ENCODE measurements at places on chromosomes 12 and 14. TPM values are rescaled to one million over a fixed set of nuclear protein-coding genes. Genes with fewer than 3 reads are reported as not detected.

TMEM119 gene
- total RNA-seq, result 0.58 TPM

CD9 gene
- total RNA-seq, result 5.8 TPM

DNA sequence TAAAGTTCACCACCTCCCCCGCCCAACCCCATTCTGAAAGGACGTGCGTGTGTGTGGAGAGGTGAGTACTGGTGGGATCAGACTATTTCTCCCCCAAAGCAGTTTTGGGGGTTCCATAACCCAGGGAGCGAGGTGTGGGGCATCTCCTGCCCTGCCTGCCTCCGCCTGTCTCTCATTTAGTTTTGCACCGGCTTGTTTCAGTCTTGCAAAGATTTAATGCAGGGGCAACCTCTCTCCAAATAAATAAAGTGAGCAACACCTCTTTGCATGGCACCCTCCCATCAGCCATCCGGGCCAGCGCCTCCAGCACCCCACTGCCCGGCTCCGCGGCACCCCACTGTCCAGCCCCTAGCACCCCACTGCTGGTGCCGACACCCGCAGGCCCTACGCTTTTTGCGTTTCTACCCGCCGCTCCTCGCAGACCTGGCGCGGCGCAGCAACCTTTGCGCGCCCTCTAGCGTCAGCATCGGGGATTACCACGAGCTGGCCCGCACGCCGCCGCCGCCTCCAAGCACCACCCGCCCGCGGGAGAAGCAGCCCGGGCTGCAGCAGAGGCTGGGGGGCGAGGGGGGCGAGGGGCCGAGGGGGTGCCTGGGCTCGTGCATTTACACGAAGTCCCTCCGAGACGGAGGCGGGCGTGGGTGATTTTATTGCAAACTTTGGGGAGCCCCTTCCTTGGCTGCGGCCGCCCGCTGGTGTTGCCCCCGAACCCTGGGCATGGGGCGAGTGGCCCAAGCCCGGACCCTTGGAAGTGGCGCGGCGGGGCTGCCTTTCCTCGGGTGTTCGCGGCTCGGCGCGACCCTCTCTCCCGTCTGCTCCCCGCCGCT, 55.8 kb upstream of the VRK1 start:
- DNase-seq, result peak; percentile 61

DNA sequence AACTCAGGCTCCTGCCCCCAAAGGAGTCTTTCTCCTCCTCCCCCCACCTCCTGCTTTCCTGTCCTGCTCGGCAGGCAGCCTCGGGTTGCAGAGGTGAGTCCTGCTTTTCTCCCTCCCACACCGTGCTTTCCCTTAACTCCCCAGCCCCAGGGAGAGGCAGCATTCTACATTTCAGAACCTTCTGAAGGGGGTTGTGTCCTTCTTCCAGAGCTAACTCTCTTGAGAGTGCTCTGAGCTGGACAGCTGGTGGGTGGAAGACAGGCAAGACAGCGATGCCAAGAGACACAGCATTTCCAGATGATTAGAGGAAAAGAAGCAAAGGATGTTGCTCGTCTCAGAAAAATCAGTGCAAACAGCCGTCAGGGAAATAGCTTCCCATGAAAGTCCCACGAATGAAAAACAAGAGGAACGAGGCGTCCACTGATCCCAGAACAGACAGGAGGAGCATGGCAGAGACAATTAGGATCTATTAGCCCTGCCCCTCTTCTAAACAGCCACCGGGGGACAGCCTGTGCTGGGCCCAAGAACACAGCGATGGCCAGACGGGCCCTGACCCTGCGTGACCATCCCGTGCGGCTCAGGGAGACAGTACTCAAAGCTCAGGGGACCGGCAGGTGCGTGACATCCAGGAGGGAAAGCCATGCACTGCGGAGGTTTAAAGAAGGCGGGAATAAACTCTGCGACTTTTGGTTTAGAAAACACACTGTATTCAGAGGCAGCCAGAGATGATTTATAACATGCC, 216.5 kb upstream of the RTL1 start:
- no peak for DNase-seq

- no peak for DNase-seq
Measured at GRCh38 chr14:89630101-89630829, 213.2 kb upstream of the FOXN3 start.

- DNase-seq, result no peak
Measured at GRCh38 chr12:19095756-19096480, 33.6 kb upstream of the PLEKHA5 start.

- no peak for DNase-seq
Measured at GRCh38 chr12:123898673-123899072, 74.0 kb downstream of the CCDC92 start.

SPIC gene
- total RNA-seq, result not detected

DNA sequence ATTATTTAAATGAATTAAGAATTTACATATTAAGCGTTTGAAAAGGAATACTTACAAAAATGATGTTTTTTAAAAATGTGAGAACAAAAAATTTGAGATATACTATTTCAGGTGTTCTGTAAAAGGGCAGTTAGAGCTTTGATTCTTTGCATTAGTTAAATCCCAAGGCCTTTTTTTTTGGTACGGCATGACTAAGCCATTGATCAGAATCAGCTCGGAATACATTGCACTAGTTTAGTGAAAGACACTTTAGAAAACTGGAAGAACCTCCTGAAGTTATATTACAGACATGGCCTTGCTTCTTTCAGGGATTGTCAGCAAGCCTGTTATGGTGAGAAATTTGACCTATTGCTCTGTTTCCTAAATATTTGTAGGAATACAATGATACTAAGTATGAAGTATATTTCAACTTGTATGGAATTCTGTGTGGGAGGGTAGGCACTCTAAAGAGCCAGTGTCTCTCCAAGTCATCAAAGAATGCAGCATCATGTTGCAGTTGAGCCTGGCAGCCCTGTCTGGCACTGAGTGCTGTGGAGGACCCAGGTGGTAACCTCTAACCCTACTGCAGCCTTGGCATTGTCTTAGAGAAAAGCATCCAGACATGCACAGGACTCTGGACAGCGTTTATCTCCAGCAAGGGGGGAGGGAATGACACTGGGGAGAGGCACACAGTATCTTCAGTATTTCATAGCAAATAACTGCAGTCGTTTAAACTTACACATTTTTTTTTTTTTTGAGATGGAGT, 1.5 kb downstream of the KLC1 start:
- DNase-seq, result no peak

SLC6A13 gene
- total RNA-seq, result 0.75 TPM

DNA sequence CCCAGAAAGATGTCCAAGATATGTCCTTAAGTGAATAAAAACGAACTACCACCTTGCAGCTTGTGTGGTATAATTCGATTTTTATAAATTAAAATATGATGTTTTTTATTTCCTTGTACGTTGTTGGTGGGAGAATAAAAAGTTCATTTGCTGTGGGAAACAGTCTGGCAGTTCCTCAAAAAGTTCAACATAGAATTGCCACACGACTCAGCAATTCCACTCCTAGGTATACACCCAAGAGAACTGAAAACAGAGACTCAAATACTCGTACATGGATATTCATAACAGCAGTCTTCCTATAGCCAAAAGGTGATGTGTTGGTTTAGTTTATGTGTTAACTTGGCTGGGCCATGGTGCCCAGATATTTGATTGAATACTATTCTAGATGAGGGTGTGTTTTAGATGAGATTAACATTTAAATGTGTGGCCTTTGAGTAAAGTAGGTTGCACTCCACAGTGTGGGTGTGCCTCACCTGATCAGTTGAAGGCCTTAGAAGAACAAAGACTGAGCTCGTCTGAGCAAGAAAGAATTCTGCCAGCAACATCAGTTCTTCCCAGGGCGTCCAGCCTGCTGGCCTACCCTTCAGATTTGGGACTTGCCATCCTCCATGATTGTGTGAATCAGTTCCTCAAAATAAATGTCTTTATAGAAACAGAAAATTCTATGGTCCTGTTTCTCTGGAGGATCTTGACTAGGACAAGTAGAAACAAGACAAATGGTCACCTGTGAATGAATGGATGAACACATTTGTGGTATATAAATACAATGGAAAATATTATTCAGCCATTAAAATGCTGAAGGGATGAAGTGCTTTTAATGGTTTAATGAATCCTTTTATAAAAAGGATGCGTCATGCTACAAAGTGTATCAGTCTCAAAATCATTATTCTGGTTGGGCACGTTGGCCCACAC, 5.1 kb upstream of the DENR start:
- no peak for DNase-seq

GRCh38 chr12:46237371-46238045, 31.3 kb downstream of the SLC38A1 start:
- no peak for DNase-seq

DNA sequence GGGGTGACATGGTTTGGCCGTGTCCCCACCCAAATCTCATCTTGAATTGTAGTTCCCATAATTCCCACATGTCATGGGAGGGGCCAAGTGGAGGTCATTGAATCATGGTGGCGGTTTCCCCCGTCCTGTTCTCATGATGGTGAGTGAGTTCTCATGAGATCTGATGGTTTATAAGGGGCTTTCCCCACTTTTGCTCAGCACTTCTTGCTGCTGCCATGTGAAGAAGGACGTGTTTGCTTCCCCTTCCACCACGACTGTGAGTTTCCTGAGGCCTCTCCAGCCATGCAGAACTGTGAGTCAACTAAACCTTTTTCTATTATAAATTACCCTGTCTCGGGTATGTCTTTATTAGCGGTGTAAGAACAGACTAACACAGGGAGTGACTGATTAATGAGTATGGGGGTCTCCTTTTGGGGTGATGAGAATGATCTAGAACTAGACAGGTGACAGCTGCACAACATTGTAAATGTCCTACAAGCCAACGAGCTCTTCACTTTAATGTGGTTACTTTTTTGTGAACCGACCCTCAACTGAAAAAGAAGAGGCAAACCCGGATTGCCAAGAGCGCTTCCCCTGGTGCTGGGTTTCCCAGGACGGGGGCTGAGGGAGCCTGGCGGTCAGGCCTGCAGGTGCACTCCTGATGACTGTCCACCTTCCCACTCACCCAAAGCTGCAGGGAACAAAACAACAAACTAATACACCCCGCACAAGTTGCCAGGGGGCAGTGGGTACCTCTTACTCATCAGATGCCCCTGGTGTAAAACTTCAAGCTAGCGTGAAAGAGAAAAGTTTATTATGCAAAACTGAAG, 90.1 kb downstream of the NCOR2 start:
- no peak for DNase-seq

DNA sequence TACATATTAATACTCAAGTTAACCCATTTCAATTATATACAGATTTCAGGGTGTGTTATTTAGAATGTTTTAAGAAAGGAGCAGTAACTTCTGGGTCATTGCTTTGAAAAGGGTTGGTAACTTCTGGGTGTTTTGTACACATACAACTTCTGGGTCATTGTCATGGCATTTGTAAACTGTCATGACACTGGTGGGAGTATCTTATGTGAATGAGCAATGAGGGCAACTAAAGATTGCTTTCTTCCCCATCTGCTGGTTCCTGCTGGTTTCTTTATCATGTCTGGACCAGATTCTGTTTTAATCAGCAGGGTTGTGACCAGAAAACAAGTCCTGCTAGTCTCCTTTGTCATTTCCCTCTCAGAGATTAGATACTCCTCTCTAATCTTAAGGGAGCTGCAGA, 713.3 kb downstream of the LRFN5 start:
- DNase-seq, result no peak

GRCh38 chr14:75649773-75650172, 10.9 kb downstream of the ERG28 start:
- no peak for DNase-seq

- DNase-seq, result no peak
Measured at GRCh38 chr14:65195042-65195719, 92.9 kb upstream of the MAX start.

- no peak for DNase-seq
Measured at GRCh38 chr14:39265033-39265432, 31.3 kb downstream of the MIA2 start.

DNA sequence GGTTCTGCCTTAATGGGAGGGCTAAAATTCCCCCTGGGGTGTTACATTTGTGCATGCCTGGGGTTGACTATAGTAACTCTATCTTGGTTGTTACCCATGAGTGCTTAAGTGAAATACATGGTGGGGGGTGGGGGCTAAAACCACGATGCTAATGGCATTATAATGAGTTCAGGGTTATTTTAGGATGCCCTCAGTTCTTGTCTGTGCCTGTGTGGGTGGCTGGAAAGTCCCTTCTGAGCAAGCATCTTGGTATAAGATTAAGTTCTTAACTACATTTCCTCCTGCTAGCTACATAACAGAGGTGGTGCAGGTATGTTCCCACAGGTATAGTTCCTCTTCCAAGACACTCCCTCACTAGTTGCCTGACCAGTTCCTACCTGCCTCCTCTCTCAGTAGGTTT, 822.3 kb downstream of the LRFN5 start:
- no peak for DNase-seq

- DNase-seq, result no peak
Measured at GRCh38 chr12:75759842-75760572, 248.6 kb upstream of the KRR1 start.

GRCh38 chr12:53218551-53219291, 11.7 kb upstream of the ITGB7 start:
- no peak for DNase-seq

SIX6 gene
- total RNA-seq, result not detected

All from CD4-positive, alpha-beta memory T cell (primary cell).